Activated CD8-positive, alpha-beta T cell treated with anti-CD3 and anti-CD28 coated beads for 36 hours (primary cell): ENCODE measurements at places on chromosomes 7 and 10. TPM values are rescaled to one million over a fixed set of nuclear protein-coding genes. Genes with fewer than 3 reads are reported as not detected.

DNA sequence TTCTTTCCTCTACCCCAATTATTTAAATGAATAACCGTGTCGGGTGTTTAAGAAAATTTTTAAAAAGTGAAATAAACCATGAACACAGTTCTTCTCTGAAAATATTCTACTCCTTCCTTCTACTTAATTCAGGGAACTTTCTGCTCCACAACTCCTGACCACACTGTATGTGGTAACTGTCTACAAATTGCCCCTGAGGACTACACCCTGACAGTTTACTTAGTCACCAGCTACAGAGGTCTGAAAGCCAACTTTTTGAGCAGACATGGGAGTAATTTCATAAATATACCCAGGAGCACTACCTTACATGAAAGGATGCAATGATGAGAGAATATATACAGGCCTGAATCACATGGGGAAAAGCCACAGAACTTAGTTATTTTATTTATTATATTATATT, 523.2 kb upstream of the SORCS1 start:
- no peak for DNase-seq

- peak; percentile 65 for DNase-seq
Observed at GRCh38 chr10:12194752-12195271, 879 bp downstream of the NUDT5 start.

DNA sequence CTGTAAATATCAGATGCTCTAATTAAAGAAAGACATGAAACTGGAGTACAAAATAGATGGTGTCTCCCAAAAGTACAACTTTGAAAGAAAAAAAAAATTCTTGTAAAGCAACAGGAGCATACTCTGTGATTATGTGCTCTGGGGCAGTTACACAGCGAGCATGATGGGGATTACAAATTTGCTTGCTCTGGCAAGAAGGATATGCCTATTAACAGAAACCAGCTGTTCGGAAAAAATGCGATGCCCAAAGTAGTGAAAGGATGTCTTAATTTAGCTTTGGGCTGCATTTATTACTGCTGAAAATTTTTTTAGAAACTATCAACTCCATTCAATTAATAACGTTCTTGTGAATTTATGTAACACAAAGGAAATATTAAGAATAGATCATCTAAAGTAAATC, 256.9 kb upstream of the TPK1 start:
- no peak for DNase-seq

GRCh38 chr7:130152493-130153210, 52.6 kb downstream of the TMEM209 start:
- peak; percentile 33 for DNase-seq

The AKR1C2 gene
- not detected for total RNA-seq

GRCh38 chr7:106134241-106134640, 22.1 kb upstream of the SYPL1 start:
- no peak for DNase-seq

DNA sequence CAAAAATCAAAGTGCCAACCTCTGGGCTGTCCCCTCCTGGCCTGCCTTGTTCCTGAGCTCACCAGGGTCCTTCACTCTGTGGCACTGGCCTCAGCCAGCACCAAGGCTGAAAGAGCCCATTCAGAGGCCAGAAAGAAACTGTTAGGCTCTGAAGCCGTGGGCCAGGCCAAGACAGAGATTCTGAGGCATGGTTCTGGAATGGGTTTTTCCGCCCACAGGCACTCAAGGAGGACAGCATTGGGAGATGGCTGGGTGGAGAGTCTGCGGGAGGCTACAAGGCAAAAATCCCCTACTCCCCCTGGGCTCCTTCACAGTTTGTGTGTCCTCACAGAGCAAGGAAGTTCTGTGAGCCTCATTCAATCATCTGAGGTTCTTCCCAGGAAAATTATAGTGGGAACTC, 31.7 kb downstream of the GRIFIN start:
- DNase-seq, result no peak

The GHITM gene
- total RNA-seq, result 198 TPM

- DNase-seq, result no peak
Observed at GRCh38 chr7:156984174-156984891, 26.1 kb downstream of the MNX1 start.

GRCh38 chr10:27225011-27225590, 15.5 kb downstream of the ACBD5 start:
- no peak for DNase-seq

DNA sequence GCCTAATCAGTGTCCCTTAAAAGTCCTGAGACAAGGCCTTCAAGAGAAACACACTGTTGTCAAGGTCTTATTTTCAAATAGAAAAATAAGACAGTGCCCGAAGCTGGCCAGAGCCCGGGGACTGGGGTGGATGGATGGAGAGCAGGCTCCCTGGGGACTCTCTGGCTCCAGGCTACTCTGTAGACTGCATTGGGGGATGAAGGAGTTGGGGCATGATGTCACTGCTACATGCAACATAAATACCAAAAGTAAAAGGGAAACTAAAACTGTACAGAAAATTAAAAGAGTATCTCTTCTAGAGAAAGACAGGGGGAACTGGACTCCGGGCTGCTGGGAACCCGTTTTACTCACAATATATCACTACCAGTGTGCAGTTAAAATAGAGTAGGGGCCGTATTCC, 629.8 kb downstream of the KCNMA1 start:
- no peak for DNase-seq

DNA sequence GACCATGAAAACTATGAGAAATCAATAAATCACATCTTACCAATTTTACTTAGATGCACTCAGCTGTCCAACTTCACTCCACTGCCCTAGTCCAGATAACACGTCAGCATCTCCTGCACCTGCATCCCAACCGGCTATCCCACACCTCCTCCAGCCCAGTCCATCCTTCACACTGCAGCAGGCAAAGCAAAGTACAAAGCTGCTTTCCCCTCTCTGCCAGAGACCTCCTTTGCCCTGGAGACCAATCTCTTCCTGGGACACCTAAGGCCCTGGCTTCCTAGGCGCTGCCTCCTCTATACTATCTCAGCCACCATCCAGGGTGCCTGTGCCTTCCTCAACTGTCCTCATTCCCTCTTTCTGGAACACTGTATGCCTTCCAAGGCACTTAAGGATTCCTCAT, 90.3 kb upstream of the DDC start:
- DNase-seq, result no peak

The WASL gene
- 5.8 TPM for total RNA-seq

- DNase-seq, result no peak
Observed at GRCh38 chr10:60664859-60665258, 113.4 kb upstream of the CDK1 start.

- peak; percentile 84 for DNase-seq
Observed at GRCh38 chr10:101569622-101570427, 18.2 kb downstream of the POLL start.

DNA sequence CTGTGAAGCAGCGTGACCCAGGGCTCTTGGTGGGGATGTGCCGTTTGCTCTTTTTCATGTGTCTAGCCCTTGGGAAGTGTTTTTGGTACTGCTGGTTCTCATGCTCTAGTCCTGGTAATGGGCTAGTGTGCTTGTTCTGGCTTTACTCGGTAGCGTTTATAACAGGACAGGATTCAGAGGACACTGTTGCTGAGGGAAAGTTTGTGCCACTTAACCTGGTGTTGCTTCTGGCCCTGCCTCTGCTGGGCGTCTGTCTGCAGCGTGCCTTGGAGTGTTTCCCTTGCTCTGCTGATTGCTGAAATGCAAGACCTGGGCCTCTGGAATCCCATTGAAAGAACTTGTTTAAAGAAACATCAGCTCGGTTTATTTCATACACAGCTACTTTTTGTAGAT, 35.0 kb downstream of the INPP5A start:
- no peak for DNase-seq

- DNase-seq, result no peak
Observed at GRCh38 chr7:504221-505111, 15.2 kb downstream of the PDGFA start.

GRCh38 chr10:96413151-96413787, 54.5 kb upstream of the OPALIN start:
- peak; percentile 13 for DNase-seq
